Stimulated activated CD8-positive, alpha-beta memory T cell treated with anti-CD3 and anti-CD28 coated beads, Interleukin-15, amount 100 ng/mL, for 24 hours (primary cell): ENCODE measurements at places on chromosomes 6 and 20.

DNA sequence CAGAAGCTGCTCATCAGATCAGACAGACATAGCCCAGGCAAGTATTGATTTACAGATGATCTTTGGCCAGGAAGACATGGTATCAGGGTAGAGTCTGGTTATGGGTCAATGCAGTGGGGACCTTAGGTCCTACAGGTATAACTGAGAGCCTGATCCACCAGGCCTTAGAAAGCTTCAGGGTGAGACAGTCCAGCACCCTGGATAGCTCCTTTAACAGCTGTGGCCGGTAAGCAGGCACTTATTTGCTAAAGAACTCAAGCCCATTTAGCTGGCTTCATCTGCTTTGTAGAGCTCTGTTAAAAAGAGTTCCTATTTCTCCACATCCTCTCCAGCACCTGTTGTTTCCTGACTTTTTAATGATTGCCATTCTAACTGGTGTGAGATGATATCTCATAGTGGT, 39.6 kb downstream of the ESR1 start:
- no peak for DNase-seq

DNA sequence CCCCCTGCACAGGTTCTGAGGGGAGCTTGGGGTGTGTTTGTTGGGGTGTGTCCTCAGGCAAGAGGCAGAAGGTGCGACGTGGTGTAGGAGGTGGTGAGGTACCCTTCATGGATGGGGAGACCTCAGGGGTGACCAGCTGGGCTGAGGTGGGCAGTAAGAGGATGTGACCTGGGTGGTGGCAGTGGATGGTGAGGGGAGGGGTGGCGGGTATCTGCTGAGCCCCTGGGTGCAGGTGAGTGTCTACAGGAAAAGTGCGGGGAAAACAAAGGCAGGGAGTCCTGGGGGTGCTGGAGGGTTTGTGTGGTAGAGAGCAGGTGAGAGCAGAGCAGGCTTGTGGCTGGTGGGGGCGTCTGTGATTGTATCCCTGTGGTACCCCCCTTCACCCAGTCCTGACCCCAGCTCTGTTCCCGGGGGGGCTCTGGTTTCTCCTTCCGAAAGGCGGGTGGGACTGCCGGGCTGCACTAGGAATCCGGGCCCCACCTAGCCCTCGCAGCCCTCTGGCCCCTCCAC, 631 bp downstream of the RAET1L start:
- no peak for DNase-seq

DNA sequence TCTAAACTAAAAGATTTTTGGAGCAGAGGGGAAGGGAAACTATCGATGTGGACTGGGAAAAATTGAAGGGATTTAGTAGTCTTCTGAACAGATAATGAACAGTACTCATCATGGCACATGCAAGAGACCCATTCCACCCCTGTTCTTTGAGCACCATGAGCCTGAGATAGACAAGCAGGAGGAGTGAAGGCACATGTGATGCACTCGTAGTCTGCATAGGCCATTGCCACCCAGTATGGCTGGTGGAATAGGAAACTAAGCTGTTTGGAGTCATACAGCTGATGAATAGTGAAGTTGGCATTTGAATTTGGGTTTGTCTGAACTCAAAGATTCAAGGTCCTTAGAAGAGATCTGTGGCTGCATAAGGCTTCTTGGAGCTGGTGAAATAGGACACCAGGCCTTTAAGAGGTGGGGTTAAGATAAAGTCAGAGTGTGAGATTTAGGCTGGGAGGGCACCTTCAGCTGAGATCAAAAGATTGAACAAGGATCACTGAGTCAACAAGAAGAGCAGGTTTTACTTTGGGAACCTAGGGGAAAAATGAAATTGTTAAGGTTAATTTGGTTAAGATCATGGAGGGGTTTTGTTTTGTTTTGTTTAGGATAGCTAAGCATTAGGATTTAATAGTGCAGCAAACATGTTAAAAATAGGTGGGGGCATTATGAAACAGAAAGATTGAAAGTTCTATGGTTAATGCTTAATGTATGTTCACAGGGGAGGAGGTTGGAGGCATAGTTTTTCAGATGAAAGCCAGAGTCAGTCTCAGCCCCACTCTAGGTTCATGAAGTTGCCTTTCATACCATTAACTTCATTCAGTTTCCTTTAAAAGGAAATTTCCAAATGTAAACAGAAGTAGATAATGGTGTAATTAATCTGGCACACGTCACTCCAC, 148.8 kb downstream of the ARID1B start:
- no peak for DNase-seq

DNA sequence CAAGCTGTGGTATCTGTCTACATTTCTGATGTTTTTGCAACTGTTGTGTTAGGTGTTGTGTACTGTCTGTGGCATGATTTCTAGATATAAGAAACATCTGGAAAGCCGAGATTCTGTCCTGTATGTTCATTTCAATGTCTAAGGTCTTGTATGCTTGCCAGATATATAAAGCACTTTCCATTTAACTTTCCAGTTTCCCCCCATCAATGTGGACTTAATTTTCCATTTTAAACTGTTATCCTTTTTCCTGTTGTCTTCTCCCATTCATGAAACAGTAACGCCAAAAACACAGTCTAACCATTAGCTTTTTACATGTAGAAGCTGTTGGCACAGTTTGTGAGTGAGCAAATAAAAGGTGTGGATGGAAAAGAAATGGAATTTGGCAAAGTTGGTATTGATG, 181.6 kb downstream of the FARS2 start:
- DNase-seq: no peak

DNA sequence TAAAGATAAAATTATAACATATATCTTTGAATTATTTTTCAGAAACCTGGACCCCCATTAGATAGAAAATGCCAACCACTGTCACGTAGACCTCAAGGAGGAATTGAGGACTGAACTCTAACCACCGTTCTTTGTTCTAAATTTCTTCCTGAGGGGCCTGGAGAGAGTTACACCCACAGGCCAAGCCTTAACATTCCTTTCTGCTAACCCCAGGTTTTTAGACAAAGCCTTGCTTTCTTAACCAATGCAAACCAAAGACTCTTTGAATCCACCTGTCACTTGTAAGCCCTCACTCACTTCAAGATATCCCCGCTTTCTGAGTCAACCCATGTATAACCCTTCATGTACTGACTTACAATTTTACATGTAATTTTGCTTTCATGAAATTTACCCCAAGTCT, 41.0 kb downstream of the SNX14 start:
- DNase-seq: no peak

- DNase-seq: peak; percentile 75
These were observed at the start of gene TGIF2 for GRCh38 chr20:36573103-36573797. TGIF2 (plus strand) TSS chr20:36573597; CDS start chr20:36578775, 5,178 bp downstream.

DNA sequence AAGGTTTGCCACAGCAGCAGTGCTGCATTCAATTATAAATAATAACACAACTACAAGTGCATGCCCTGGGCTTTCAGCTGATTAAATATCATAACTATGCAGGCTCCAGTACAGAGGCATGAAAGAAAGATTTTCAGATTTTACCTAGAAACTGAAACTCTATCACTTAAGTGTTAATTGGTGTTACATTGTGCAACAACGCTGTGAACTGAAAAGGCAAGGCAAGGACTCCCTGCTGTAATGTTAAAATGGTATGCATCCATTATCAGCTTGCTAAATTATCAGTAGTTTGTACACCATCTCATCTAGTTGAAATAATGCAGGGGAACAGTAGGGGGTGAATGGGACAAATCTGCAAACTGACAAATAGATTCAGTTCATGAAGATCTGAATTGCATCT, 976.7 kb upstream of the MANEA start:
- no peak for DNase-seq

DNA sequence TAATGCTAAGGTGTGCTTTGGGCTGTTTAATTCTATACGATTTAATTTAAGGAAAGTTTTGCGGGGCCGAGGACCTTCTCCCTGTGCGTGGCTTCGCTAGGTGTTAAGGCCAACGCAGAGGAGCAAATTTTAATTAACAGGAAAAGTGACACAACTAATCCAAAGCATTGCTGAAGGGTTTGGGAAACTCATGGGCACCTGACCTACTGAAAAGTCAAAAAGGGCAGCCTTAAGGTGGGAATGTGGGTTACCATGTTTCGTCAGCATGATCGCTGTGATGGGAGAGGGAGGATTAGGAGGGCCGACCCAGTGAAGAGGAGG, 415 bp upstream of the CUL9 start:
- DNase-seq: no peak

DNA sequence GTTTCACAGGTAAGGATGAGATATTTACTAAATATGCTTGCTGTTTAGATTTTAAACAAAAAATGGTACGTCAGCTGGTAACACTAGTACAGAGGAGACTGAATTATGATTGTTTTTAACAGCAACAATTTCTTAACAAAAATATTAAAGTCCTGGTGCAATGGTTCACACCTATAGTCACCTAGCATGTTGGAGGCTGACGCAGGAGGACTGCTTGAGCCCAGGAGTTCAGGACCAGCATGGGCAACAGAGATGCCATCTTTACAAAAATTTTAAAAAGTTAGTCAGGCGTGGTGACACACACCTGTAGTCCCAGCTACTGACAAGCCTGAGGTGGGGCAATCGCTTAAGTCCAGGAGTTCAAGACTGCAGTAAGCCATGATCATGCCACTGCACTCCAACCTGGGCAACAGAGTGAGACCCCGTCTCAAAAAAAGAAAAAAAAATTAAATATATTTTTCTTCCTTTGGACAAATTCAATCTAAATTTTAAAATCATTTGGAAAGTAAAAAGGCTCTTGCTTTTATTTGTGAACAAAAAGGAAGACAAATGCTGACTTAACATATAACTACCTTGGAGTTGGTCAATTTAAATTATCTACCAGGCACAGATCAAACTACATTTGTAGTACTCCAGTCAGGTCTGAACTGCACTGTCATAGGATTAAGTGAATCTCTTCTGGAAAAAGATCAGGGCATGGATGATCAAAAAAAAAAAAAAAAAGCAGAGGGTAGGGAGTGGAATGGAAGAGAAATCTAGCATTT, 38.2 kb upstream of the RUNX2 start:
- DNase-seq: no peak

- no peak for DNase-seq
These were observed 38.6 kb downstream of the PREX1 start for GRCh38 chr20:48789185-48789668.

GRCh38 chr20:3995067-3995748, 20.1 kb downstream of the RNF24 start:
- DNase-seq: no peak

- DNase-seq: no peak
These were observed 183.4 kb downstream of the ERMARD start for GRCh38 chr6:169934699-169935347.

GRCh38 chr20:50003253-50003656, 20.5 kb downstream of the SNAI1 start:
- no peak for DNase-seq

DNA sequence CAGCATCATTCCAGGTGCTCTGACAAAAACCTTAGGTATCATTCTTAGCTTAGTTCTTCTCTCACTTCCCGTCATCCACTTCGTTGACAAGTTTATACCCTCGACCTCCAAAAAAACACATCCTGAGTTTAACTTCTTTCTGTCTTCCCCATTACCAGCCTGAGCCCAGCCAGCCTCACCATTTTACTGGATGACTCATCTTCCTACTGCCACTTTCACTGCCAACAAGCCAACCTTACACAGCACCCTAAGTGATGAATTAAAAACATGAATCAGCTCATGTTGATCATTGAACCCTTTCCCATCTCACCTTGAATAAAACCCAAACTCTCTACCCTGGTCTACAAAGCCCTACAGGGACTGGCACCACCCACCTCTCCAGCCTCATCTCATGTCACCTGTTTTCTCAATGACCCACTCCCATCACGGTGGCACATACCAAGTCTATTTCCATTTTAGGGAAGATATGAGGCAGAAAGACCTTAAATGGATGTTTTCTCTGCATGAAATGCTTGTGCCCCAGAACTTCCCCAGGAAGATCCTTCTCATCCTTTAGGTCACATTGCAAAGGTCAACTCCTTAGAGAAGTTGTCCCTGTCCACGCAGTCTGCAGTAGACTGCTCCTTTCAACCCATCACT, 9.9 kb upstream of the UST start:
- DNase-seq: no peak

DNA sequence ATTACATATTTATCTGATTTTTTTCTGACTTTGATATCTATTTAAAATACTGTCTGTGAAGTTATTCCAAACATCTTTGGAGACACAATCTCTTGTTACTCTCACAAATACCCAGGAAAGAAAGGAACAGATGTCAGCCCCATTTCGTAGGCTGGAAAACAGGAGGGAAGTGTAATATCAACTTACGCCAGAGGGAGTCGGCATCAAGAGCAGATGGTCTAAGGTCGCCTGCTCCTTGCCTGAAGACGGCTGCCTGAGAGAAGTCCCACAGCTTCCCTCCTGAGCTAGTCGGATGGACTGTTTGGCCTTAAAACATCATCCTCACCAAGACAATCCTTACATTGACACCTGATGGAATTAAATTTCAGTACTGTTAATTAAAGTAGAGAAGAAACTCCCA, 13.4 kb downstream of the CST7 start:
- no peak for DNase-seq

DNA sequence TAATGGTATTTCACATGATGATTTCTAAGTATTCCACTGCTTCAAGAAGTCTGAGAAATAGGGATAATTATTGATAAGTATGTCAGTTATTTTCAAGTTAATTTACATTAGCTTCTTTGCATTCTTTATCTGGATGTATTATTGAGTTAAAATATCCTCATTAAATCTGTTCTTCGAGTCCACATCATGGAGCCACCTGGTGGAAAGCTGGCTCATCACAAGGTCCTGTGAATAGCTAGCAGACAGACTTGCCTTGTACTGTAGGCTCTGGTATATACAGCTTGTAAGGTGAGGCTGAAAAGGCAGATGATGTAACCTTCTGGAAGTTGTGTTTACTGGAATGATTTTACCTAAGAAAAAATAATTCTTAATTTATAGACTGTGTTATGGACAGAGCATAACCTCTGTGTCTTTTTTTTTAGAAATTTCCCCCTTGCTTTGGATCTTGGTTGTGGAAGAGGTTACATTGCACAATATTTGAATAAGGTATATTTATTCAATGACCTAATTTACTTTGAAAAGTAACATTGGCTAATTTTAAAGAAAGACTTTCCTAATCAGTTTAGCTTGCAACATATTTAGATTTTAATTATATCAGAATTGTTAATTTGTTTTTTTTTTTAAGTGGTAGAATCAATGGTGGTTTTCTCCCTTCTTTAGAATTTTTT, 3.5 kb downstream of the NDUFAF5 start:
- DNase-seq: no peak

- DNase-seq: no peak
These were observed 1.5 kb downstream of the PABPC1L start for GRCh38 chr20:44911264-44911921.

- DNase-seq: no peak
These were observed 413.2 kb upstream of the GJE1 start for GRCh38 chr6:141719476-141719875.
